ENCODE measurements at places on chromosomes 16 and 17.

DNA sequence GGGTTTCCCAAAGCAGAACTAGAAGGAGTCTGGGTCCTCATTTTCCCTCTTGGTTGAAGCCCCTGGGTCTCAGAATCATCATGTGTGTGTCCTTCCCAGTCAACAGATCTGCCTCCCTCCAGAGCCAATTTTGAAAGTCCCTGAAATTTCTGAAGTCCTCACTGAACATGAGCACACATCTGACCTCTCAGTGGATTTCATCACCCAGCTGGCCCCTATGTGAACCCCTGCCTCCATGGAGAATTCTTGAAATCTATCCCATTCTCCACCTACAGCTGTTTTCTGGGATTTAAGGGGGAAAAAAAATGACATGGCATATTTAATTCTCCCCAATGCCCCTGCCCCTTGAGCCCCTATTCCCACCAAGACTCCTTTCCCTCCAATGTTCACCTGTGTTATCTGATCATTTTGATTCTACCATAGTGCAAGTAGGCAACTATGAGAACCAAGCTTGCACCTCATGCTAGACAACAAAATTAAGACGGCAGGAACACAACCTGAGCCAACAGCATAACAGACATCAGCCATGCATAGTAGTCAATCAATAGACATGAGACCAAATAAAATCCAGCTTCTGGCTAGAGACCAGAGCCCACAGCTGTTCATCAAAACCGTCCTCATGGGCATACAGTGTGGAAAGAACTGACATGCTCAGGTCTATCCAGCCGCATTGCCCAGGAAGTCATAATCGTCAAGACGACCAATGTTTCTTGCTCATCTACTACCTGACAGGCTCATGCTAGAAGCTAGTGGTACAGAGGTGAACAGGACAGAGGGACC lies 14.9 kb downstream of the SOX9 start:
- no peak for DNase-seq

- no peak for DNase-seq
Measured at GRCh38 chr16:88968589-88969280, 8.3 kb downstream of the CBFA2T3 start.

DNA sequence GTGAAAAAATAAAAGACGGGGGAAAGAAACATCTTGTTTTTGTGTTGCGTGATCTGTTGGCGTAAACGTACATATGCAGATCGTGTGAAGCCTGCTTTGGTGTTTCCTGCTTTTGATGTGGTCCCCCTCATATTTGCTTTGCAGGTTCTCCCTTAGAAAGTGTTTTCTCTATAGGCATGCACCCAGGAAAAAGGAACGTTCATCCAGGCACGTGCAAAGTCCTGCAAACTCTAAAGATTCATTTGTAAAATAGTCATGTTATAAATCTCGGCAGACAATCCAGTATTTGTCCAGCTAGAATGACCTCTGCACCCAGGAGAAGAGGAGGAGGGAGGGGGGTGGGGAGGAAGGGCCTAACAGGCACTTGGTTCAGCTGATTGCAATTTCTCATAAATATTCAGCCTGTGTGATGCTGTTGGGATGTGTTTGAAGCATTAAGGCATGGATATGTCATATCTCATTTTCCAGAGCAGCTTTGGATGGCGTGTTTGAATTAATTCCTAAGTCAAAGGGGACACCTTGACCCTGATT lies 40.3 kb upstream of the DDX52 start:
- no peak for DNase-seq

DNA sequence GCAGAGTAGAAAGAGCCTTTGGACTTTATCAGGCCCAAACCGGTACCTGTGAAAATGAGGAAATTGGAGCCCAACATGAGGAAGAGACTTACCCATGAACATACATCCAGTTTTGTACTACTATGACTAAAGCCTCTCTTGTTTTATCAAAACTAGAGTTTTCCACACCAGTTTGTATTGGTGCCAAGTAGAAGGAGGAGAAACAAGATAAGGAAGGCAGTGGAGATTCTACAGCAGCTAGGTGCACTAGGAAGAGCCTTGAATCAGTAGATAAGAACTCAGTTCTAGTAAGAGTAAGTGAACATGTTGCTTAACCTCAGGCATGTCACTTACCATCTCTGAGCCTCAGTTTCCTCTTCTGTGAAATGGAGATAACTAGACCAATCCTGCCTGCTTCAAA lies 13.7 kb upstream of the TMEM132E start:
- no peak for DNase-seq

DNA sequence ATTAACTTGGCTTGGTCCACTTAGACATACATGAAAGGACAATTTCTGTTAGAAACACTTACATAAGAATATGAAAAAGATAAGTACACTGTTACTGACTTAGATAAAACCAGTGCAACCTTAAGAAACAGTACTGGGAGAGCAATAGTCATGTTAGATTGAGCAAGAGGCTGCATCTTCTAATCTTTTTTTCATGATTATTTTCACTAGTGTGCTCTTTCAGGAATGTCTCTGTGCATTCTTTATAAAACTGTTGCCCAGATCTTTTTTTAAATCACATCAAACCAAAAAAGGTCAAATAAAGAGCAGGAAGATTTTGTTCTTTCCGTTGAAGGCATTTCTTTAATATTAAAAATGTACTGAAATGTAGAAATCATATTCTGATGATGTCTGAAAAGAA lies 100.7 kb upstream of the AXIN2 start:
- DNase-seq, result no peak

DNA sequence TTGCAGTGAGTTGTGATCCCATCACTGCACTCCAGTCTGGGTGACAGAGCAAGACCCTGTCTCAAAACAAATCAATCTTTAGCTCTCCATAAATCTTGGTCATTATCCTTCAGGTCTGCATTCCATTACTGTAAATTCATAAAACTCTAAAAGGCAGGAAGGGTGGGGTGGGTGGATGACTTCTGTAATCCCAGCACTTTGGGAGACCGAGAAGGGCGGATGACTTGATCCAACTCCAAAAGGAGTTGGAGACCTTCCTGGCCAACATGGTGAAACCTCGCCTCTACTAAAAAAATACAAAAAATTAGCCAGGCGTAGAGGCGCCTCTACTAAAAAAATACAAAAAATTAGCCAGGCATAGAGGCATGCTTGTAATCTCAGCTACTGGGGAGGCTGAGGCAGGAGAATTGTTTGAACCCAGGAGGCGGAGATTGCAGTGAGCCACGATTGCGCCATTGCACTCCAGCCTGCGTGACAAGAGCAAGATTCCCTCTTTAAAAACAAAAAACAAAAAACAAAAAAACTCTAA lies 2.2 kb upstream of the UBE2Z start:
- no peak for DNase-seq

- DNase-seq, result no peak
Measured at GRCh38 chr16:65975049-65975708, 391.3 kb upstream of the CDH5 start.

GRCh38 chr16:31519759-31520431 lies 7.8 kb upstream of the AHSP start:
- no peak for DNase-seq

Measured in posterior cingulate gyrus (tissue), 11 donors.